ENCODE measurements at places on chromosomes 12 and 14. TPM values are rescaled to one million over a fixed set of nuclear protein-coding genes. Genes with fewer than 3 reads are reported as not detected.
A peak's percentile ranks its signal among the peaks of the same experiment; 100 is the strongest.

LGALS3 gene
- 1,075 TPM for total RNA-seq

GRCh38 chr14:64569138-64569631 lies 19.4 kb downstream of the PPP1R36 start:
- peak; percentile 45 for DNase-seq

DNA sequence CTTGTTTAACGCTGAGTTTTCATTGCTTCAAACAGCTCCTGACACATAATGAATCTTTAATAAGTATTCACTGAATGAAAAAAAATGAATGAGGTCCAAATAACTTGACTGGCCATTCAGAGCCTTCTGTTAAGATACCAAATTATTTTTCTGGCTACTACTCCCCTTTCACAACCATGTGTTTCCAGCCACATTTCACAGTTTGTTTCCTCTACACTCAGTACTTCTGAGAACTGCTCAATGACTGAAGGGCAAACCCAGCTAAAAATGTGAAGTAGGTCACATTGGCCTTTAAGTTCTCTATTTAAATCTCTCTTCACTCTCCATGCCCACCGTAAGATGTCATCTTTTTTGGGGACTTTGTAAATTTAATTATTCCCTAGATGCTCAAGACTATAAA lies 78.4 kb upstream of the KRR1 start:
- DNase-seq = no peak

DGLUCY gene
- 3.9 TPM for total RNA-seq

BHLHE41 gene
- total RNA-seq = 0.98 TPM

KCNC2 gene
- total RNA-seq = not detected

DNA sequence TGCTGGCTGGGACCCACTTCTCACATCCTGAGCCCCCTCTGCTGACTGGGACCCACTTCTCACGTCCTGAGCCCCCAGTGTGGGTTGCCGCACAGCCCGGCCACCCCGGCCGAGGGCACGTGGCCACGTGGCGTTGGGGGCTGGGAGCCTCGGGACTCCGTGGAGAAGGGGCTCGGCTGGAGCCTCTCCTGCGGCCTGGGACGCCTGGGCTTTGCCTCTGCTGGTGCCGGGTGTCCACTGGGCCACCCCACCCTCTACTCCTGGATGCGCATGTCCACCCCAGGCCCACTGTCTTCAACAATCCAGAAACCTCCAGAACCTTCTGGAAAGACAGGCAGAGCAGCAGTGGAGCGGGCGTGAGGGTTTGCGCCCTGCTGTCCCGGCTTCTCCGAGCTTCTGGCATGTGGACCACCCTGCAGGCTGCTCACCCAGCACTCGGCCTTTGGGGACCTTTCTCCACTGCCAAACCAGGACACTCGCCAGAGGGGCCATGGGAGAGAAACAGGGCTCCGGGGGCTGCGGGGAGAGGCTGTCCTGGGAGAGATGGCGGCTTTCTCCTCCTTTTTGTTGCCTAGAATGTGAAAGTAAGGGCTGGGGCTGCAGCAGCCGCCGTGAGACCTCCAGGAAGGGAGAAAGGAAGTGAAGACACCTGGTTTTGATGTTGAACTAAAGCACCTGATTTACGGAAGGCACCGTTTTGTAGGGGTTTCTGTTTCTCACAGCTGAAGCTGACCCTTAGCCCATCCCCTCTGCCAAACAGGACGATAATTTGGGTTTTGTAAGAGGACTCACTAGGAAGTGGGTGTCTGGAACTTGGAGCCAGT lies 30.0 kb downstream of the NOC4L start:
- DNase-seq = no peak

LMNTD1 gene
- total RNA-seq = 0.15 TPM

DYNC1H1 gene
- 1,394 TPM for total RNA-seq

MTHFD1 gene
- 53.6 TPM for total RNA-seq

DNA sequence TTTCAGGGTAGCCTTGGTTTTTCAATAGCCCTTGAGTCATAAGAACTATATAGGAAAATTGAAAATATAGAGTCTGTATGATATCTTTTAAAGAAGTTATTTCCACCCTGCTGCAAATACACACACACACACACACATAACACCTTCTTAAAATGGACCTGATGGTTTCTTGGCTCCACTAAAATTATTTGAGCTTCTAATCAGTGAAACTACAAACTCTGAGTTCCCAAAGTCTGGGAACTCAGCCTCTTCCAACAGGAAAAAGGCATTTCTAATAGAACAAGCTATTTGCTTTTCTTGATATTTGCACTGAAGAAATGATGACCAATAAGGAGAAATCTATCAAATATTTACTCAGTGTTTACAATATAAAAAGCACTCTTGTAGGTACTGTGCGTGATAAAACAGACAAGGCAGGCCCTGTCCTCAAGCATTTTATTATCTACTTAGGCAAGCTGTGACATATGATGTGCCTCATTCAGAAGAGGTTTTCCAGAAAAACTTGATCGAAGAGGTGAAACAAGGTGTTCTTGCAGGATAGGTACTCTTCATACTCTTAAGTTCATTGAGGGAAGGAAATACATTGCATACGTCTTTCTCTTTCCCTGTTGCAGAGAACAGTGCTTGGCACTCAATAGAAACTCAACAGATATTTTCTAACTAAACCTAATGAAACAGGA lies 88.6 kb downstream of the MGST1 start:
- DNase-seq = no peak

GRCh38 chr12:65952737-65953209 lies 128.5 kb downstream of the HMGA2 start:
- no peak for DNase-seq

AQP6 gene
- 0.17 TPM for total RNA-seq

GRCh38 chr12:130973109-130973508 lies 19.4 kb downstream of the ADGRD1 start:
- no peak for DNase-seq

GRCh38 chr14:64720131-64720576 lies 15.9 kb downstream of the PLEKHG3 start:
- peak; percentile 91 for DNase-seq

VAMP1 gene
- 14.3 TPM for total RNA-seq

GRCh38 chr14:60515511-60516289 lies 6.8 kb downstream of the SIX6 start:
- no peak for DNase-seq

GRCh38 chr12:63420206-63420644 lies 248.1 kb downstream of the DPY19L2 start:
- DNase-seq = peak; percentile 66

GRCh38 chr12:132089407-132089910 lies 54.7 kb downstream of the DDX51 start:
- no peak for DNase-seq

YY1 gene
- total RNA-seq = 54.4 TPM

CLEC4D gene
- total RNA-seq = not detected

DNA sequence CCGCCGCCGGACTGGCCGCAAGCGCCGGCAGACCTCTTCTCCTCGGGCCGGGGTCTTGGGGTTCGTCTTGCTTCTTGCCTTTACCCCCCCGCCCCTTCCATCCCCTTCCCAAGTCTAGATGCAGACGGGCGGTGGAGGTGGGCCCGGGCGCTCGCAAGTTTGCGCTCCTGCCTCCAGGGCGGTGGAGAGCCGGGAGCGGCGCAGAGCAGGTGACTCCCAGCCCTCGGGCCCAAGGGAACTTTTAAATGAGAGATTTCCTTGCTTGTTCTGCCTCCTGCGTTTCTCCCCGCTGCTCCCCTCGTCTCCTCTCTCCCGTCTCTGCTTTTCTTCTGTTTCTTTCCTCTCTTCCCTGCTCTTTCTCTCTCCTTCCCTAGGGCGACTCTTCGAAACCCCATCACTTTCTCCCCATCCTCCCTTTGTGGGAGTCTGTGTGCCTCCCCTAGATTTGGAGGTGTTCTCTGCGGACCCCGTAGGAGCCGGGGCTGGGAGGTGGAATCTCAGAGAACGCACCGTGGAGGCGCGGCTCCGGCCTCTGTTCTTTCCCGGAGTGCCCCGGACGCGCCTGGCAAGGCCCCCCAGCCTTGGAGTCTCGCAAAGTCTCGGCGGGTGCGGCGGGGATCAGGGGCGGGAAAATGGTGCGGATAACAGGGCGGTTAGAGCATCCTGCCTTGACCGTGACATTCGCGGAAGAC lies 114.7 kb upstream of the MYL2 start:
- no peak for DNase-seq

DNA sequence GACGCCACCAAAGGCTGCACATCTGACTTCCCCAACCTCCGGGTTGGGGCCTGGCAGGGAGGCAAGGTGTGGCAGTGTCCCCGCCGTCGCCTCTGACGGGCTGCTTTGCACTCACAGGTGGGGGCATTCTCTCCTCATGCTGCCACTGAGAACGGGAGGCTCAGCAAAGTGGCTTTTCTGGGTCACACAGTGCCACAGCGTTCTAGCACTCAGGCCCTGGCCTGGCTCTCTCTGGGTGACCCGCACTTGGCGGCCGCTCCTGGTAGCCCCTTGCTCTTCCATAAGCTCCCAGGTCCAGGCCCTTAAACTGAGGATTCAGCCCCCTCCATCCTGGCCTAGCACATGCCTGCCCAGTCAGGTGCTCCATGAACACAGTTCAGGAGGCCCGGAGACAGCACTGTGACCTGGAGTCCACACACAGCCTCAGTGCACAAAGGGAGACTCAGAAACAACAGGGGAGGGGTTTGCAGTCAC lies 25.2 kb downstream of the SERPINA1 start:
- DNase-seq = no peak

SRSF9 gene
- 146 TPM for total RNA-seq
